ENCODE measurements at places on chromosomes 3 and 15. TPM values are rescaled to one million over a fixed set of nuclear protein-coding genes. Genes with fewer than 3 reads are reported as not detected.

Gene IL20RB
- total RNA-seq, result 0.31 TPM

Gene RFC4
- total RNA-seq, result 27.2 TPM

Gene GOLGA8T
- 0.26 TPM for total RNA-seq

Gene IGSF11
- under 0.01 TPM for total RNA-seq

Gene SENP7
- total RNA-seq, result 19.6 TPM

Gene FETUB
- total RNA-seq, result not detected

Gene EPHB3
- 2.7 TPM for total RNA-seq

Gene SLC22A13
- total RNA-seq, result 0.13 TPM

Gene ATP2B2
- total RNA-seq, result 0.13 TPM

Gene ZNF385D
- total RNA-seq, result 2.0 TPM

Gene EAF2
- 2.2 TPM for total RNA-seq

Gene IL5RA
- not detected for total RNA-seq

Gene ALS2CL
- 3.2 TPM for total RNA-seq

Gene ARNT2
- total RNA-seq, result 6.5 TPM

Gene ECE2
- total RNA-seq, result not detected

Gene NANOGP8
- total RNA-seq, result not detected

Gene SIDT1
- not detected for total RNA-seq

Gene AGBL1
- not detected for total RNA-seq

Gene ATP13A4
- 0.31 TPM for total RNA-seq

Gene FGF12
- 0.12 TPM for total RNA-seq

Gene LEKR1
- 0.26 TPM for total RNA-seq

Gene ARRDC4
- 4.4 TPM for total RNA-seq

Gene XCR1
- total RNA-seq, result not detected

Gene ARGFX
- total RNA-seq, result not detected

Gene HACL1
- 19.7 TPM for total RNA-seq

Gene TRIM71
- not detected for total RNA-seq

Gene DNAJA4
- 2.1 TPM for total RNA-seq

Gene PDCD7
- total RNA-seq, result 12.0 TPM

Gene TNFSF10
- 3.3 TPM for total RNA-seq

Gene MFGE8
- 104 TPM for total RNA-seq

Gene UCN2
- 0.19 TPM for total RNA-seq

Gene PFKFB4
- 6.6 TPM for total RNA-seq

All from aortic smooth muscle cell (primary cell).